Esophagus muscularis mucosa (tissue), 4 donors: ENCODE measurements at places on chromosomes 12 and 14.

- DNase-seq, result no peak
Observed at GRCh38 chr14:104162495-104162894, 24.1 kb downstream of the KIF26A start.

DNA sequence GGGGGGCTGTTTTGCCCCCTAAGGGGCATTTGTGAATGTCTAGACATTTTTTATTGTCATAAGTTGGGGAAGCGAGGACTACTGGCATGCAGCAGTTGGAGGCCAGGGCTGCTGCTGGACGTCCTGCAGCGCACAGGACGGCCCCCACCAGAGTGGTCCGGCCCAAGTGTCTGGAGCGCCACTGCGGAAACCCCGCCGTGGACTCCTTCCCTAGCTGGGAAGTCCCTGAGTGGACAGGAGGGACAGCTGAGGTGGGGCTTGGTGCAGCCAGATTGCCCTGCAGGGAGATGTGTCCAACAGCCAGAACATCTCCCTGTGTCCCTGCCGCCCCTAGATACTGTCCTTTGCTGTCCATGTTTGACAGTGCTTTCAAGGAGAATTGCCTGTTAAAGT is 5.5 kb downstream of the CKB start:
- DNase-seq, result no peak

GRCh38 chr12:26046203-26046602 is 78.6 kb downstream of the BHLHE41 start:
- no peak for DNase-seq

DNA sequence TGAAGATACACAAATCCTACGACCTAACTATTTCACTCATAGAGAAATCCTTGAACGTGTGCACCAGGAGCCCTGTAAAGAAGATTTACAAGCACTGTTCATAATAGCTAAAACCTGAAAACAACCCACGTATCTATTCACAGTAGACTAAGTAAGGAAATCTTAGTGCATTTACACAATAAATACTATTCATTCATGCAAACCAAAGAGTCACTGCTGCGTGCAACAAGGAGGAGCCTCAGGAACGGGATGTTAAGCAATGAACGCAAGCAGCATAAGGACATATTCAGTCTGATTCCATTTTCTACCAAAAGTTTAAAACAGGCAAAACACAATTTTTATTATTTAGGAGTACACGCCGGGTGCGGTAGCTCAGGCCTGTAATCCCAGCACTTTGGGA is 176.6 kb downstream of the TTC7B start:
- DNase-seq, result no peak
